Testis (tissue), 5 donors: ENCODE measurements at places on chromosomes 5 and 9. TPM values are rescaled to one million over a fixed set of nuclear protein-coding genes. Genes with fewer than 3 reads are reported as not detected.

DNA sequence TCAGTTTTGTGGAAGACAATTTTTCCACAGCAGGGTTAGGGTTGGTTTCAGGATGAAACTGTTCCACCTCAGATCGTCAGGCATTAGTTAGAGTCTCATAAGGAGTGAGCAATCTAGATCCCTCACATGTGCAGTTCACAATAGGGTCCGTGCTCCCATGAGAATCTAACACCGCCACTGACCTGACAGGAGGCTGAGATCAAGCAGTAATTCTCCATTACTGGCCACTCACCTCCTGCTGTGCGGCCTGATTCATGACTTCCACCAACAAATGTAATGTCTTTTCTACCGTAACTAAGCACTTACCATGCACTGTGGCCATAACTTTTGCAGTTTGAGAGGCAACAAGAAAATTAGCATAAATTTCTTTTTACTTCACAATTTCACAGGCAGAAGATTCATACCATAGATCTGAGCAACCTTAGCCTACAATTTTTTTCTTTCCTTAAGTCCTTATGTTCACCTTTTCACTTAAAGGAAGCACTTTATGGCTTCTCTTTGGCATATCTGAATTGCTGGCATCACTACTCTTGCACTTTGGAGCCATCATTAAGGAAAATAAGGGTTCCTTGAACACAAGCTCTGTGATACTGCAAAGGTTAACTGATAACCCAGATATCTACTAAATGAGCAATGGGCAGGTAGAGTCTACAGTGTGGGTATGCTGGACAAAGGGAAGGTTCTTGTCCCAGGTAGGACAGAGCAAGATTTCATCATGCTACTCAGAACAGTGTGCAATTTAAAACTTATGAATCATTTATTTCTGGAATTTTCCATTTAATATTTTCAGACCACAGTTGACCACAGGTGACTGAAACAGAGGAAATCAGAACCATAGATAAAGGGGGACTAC, 83.0 kb upstream of the IFNK start:
- no peaks in the 10 kb centered on the region for H3K27me3 ChIP-seq
- no peak overlapping the region for H3K27ac ChIP-seq
- peaks cover 11% of the 10 kb centered on the region for H3K4me1 ChIP-seq
- no peaks in the 10 kb centered on the region for H3K36me3 ChIP-seq
- no peak for DNase-seq

- no peak overlapping the region for H3K27ac ChIP-seq
- no peak overlapping the region for H3K4me3 ChIP-seq
These were observed 547.2 kb downstream of the MAT2B start for GRCh38 chr5:164052536-164053093.

- no peak overlapping the region for H3K4me3 ChIP-seq
- H3K36me3 ChIP-seq: no peaks in the 10 kb centered on the region
- DNase-seq: no peak
- H3K27me3 ChIP-seq: no peaks in the 10 kb centered on the region
- H3K4me1 ChIP-seq: no peaks in the 10 kb centered on the region
These were observed 129.5 kb downstream of the NIPBL start for GRCh38 chr5:37005946-37006540.

DNA sequence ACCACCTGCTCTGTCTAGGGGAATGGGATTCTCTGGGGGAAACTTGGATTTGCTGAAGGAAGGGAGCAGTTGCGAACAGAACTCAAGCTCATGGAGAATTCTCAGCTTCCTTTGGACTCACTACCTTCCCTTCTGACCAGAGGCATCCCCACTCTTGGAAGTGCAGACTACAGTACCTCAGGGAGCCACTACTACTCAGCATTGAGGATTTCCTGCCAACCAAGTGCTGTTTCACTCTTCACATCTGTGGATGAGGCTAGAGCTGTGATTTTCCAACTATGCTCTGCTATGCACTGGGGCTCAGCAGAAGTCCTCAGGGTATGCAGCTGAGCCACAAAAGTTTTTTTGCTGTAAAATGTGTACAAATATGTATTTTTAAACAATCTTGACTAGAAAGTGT, 43.9 kb downstream of the MACROH2A1 start:
- peaks cover 20% of the 10 kb centered on the region for H3K4me1 ChIP-seq
- H3K4me3 ChIP-seq: no peak overlapping the region
- H3K27ac ChIP-seq: no peak overlapping the region
- no peaks in the 10 kb centered on the region for H3K27me3 ChIP-seq
- no peak for DNase-seq

DNA sequence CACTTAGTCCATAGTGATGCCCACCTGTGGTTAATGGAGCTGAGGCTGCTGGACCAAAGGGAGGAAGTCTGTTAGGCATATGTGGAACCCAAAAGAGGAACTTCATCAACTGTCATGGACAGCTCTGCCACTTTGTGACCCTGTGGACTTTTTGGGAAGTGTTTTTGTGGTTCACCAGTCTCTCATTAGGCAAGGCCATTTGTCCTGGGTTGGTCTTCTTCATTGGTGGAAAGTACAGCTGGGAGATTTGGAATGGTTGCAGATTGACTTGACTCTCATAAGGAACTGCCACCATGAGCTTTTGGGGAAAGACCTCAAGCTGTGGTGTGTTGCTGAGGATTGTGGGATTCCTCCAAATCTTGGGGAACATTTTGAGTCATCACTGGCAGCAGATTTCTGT, 31.9 kb upstream of the IL12B start:
- H3K4me3 ChIP-seq: no peak overlapping the region
- no peaks in the 10 kb centered on the region for H3K36me3 ChIP-seq
- no peak for DNase-seq
- no peak overlapping the region for H3K27ac ChIP-seq

LECT2 gene
- total RNA-seq: 0.87 TPM
